ENCODE measurements at places on chromosomes 5 and 9.

DNA sequence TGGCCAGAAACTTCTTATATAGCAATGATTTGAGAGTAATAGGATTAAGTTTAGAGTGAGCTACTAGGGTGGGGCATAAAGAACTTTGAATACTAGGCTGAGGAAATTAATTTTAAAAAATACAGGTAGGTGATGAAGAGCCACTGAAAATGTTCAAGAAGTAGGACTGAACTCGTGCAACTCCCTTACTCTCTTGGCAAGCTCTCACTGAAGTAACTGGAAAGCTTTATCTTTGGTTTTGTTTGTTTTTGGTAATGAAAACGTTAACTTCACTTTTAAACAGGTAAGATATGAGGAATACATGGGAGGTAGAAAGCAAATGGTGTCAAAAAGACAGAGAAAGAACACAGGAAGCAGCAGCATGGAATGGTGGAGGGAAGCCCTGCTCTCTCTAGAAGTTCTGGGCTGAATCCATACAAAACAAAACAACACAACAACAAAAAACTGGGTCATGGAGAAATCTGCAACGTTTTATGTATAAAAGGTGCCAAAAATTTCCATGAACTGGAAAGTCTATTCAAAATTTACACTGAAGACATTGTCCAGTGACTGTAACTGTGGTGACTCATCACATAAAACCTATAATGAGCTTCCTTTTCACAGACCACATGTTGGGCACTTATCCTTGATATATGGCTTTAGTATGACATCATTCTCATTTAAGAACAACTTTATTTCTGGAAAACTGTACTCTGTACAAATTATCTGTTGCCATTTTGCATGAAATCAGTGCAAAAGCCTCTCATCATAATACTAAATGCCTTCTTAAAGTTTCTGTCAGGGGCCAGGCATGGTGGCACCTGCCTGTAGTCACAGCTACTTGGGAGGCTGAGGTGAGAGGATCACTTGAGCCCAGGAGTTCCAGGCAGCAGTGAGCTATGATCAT, 91.2 kb upstream of the CHD1 start:
- DNase-seq, result no peak

- no peak for DNase-seq
These were observed 24.6 kb downstream of the PIK3R1 start for GRCh38 chr5:68240202-68240601.

DNA sequence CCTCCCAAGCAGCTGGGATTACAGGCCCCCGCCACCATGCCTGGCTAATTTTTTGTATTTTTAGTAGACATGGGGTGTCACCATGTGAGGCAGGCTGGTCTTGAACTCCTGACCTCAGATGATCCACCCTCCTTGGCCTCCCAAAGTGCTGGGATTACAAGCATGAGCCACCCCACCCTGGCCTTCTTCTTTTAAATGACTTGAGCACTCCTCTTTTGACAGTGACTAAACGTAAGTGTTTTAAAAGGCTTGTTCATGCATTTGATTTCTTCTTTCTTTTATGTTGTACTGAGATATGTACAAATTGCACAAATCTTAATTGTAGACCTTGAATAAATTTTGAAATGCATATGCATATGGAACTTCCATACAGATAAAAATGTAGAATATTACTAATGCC, 337.9 kb downstream of the CETN3 start:
- no peak for DNase-seq

DNA sequence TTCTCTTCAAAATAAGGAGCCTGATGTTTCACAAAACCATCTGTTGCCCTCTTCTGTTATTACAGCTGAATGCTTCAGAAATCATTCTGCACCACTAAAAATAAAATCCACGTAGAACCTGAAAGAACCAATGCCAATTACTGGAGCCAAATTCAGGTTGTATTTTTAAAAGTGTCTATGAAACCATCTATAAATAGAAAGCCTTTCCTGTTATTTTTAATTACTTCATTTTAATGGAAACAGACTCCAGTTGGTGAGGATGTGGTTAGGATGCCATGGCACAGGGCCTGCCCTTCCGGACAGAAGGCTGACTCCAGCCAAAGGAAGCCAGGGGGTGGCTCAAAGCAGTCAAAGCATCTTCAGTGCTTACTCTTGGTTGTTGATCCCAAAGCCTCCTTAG, 119.8 kb downstream of the TENT4A start:
- DNase-seq, result no peak

GRCh38 chr9:72353455-72354116, 11.4 kb downstream of the ZFAND5 start:
- DNase-seq, result no peak

DNA sequence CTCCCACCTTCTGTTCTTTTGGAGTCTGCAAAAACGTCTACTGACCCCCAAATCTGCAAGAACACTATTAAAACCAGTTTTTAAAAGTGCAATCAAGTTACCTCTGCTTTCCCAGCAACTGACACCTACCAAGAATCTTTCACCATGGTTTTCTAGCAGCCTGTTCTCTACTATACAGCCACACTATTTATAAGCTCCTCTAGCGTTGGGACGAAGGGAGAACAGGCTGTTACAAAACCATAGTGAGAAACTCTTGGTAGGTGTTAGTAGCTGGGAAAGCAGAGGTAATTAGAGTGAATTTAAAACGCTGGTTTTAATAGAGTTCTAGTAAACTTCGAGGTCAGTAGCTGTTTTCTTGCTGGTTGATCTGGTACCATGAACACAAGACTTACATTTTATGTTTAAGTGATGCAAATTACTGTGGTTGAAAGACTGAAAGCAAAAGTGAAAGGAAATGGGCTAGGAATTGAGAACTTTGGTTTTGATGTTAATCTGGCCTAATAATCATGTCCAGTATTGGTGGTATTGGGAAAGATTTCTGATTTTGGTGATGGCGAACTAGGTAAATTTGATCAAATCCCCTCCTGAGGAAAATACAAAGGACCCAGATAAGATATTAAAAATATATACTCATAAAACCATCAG, 5.3 kb downstream of the MROH2B start:
- no peak for DNase-seq

- DNase-seq, result no peak
These were observed 390.0 kb downstream of the DTWD2 start for GRCh38 chr5:118598311-118598710.

GRCh38 chr5:120767178-120767820, 303.2 kb downstream of the PRR16 start:
- no peak for DNase-seq

DNA sequence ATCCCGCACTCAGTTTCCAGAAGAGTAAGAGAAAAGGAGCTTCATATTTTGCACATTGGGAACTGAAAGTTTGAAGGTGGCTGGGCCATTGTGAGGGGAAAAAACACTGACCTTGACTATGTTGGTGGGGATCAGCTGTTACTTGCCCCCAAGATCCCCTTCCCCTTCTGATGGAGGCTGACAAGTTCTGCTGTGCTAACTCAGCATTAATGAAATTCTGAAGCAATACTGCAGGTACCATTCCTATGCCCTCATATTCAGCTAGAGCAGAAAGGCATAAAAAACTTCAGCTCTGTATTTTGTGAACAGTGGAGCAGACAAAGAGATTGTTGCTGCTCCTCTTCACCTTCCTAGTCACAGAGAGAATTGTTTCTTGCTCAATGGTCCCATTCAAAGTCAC, 1013.8 kb upstream of the C9orf72 start:
- DNase-seq, result no peak

DNA sequence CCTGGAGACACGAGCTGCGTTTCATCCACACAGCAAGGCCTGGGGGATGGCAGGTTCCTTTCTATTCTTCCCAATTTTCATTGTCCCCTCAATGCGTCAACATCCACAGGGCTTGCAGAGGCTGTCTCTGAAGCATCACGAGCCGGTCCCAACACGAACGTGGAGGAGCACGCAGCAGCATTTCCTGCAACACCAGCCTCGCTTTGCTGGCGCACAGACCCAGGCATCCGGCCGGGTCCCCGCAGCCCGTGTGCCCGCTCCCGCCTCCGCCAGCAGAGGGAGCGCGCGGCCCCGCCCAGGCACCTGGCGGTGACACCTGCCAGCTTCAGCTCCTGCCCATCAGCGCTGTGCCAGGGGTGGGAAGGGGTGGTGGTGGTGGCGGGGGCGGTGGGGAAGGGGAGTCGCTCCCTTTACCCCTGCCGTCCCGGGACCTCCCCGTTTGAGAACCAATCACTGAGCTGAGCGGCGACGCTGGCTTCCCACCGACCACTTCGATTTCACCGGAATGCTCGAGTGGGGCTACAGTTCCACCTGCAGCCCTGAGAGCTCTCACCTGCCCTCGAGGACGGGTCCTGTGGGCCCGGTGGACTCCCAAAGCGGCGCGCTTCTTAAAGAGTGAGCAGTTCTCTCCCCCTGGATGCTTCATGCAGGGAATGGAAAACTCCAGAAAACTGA, 464.5 kb downstream of the ICE1 start:
- peak; percentile 73 for DNase-seq

DNA sequence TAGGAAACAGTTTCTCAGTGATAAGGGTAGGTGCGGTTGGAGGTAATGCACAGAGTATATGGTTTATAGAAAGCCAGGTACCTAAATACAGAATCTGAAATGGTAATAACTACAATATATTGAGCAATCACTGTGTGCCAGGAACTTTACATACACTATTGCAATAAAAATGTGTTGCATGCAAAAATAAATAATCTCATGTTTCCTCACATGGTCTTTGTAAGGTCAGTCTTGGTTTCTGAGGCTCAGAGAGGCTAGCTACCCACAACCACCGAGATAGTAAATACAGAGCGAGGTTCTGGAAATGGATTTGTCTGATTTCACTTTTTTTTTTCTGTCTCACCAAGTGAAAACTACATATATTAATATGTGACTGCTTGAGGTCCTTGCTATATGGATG, 128.9 kb downstream of the CAMK4 start:
- DNase-seq, result no peak
